ENCODE measurements at places on chromosomes 2 and 18.

DNA sequence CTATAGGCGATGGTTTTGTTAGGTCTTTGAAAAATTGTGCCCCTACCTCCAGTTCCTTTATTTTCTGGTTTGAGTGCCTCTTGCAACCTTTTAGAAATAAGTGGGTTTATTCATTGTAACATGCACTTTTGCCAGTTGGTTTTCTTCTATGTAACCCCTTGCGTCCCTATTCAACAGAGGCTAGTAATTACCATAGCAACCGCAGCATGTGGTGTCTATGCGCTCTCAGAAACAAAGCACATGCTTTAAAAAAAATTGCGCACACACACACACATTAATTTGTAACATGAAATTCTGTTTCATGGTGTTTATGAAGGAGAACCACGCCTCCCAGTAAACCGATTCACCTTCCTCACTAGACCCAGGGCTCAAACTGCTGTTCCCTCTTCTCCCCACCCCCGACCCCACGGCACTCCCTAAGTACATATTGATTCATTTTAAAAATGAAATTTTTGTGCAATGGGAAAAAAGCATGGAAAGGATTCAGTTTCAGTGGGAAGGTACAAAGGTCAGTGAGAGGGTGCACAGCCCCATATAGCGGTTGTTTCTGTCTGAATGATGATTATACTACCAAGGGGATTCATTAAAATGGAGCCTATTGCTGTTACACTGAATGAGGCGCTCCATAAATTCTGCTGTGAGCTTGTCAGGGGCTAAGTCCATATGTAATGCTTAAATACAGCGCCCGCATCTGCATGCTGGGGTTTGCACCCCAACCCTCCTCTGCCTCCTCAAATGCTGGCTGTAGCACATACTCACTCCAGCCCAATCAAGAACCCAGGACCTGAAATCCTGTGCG lies 206.9 kb downstream of the ICOS start:
- no peak for DNase-seq

GRCh38 chr2:98654699-98655495 lies 46.5 kb downstream of the UNC50 start:
- no peak for DNase-seq

GRCh38 chr2:241550616-241551580 lies 7.6 kb upstream of the BOK start:
- no peak for DNase-seq

- no peak for DNase-seq
Observed at GRCh38 chr2:215717501-215718381, 281.9 kb upstream of the FN1 start.

GRCh38 chr2:112021290-112021689 lies 33.8 kb upstream of the TMEM87B start:
- DNase-seq = no peak

DNA sequence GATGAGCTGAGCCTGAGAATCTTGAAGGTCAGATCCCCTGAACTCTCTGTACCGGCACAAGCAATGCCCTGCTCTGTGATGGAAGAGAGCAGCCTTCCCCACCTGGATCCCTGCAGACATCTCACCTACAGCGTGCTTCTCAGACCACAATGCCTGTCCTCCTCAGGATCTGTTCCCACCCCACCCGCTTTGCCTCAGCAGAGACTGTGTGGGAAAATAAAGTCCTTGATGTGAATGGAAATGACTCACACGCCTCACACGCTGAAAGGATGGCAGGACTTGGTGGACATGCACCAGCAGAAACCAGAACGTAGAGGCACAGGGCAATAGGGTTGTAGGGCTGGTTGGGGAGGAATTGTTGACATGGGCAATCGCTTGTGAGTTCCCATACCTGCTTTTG lies 117.9 kb upstream of the POU3F3 start:
- no peak for DNase-seq

- DNase-seq = no peak
Observed at GRCh38 chr2:70024284-70024683, 62.9 kb upstream of the ASPRV1 start.

GRCh38 chr2:200408428-200409316 lies 101.2 kb downstream of the KCTD18 start:
- no peak for DNase-seq

- no peak for DNase-seq
Observed at GRCh38 chr2:239324456-239324855, 76.4 kb downstream of the HDAC4 start.

- peak; percentile 22 for DNase-seq
Observed at GRCh38 chr2:138829326-138829919, 49.2 kb upstream of the NXPH2 start.

DNA sequence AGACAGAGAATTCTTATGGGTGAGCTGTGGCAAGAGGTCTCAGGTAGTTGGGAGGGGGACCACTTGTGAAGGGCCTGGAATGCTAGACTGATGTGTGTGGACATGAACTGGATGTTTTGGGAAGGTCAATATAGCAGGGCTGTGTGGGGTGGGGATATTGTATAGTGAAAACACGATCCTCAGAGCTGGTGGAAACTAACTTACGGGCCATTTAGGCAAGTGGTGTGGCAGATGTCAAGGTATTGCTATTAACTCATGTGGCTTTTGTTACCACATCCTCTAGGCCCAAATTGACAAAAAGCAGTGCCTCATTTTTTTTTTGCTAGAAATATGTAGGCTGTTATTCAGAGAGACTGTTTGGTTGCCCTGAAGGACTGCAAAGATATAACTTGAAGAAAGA lies 8.0 kb upstream of the GALNT1 start:
- DNase-seq = no peak

DNA sequence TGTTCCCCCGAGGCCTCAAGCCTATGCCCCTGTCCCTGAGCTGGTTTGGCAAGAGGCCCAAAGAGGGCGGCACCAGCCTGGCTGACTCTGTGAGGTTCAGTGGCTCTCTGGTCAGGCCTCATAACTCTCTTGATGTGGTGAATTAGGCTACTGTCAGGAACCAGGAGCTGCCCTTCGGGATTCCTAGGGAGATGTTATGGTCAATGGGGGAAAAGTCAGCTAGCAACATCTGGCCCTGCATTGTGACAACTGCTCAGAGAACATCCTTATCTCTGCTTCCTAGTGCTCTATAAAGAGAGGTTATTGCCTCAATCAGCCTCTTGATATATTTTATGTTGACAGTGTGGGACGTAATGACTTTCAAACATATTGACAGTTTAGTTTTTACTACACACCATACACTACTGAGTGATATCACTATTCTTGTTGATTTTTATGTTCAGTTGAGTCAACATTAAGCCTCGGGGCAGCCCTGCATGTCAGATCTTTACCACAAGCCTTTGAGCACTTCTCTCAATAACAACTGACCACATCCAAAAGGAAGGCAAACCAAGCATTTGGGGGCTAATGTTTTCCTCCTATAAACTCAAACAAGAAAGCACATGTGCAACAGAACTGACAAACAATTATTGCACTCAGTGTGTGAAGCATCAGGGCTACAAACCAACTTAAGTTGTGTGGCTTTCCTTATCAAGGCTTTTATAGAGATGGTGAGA lies 448.3 kb upstream of the SLC14A2 start:
- DNase-seq = no peak

GRCh38 chr18:76892832-76893231 lies 70.5 kb downstream of the ZNF236 start:
- DNase-seq = no peak

DNA sequence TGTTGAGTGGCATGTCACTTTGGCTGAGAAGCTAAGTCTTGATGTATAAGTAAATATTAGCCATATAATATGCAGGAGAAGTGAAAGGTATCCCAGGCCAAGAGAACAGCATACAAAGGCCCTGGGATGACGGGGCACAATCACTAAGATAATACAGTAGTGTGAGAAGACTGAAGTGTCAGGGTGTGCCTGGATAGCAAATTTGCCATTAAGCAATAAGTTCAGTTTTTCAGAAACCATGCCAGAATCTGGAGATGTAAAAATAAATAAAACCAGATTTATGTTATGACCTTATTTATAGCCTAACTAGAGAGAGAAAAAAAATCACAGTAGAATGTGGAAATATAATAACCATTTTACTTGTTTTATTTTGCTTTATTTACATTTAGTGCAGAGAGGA lies 1858.7 kb upstream of the CELF4 start:
- no peak for DNase-seq

GRCh38 chr2:167942366-167943081 lies 304.9 kb downstream of the STK39 start:
- no peak for DNase-seq

DNA sequence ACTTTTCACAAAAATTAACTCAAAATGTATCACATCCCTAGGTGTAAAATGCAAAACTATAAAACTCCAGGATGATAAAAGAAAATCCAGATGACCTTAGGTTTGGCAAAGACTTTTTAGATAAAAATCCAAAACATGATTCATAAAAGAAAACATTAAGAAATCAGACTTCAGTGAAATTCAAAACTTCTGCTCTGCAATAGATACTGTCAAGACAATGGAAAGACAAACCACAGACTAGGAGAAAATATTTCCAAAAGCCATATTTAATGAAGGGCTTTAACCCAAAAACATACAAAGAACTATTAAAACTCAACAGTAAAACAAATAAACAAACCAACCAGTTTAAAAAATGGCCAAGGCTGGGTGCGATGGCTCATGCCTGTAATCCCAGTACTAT lies 173.6 kb upstream of the SPOPL start:
- no peak for DNase-seq

All from activated CD4-positive, alpha-beta T cell treated with anti-CD3 and anti-CD28 coated beads, Interleukin-2, amount 50 U/mL, for 48 hours (primary cell).